ENCODE measurements at places on chromosomes 3 and 15.

- no peak for DNase-seq
These were observed 143.1 kb downstream of the ARNT2 start for GRCh38 chr15:80547264-80547663.

DNA sequence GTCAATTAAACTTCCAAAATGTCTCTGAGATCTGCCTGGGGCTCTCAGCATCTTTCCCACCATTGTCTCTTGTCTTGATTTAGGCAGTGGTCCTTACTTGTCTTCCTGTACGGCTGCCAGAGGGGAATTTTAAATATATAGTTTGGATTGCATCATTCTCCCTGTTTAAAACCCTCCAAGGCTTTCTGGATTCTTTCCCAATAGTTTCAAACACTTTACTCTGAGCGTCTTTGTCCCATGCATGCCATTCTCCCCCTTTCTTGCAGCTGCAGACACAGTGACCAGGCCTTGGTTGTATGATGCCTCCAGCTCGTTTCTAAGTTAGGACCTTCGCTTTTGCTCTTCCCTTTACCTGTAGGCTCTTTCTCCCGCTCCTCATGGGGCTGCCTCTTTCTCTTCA lies 323.3 kb upstream of the CTNNB1 start:
- DNase-seq: no peak

GRCh38 chr3:173690542-173691180 lies 293.1 kb downstream of the NLGN1 start:
- no peak for DNase-seq

DNA sequence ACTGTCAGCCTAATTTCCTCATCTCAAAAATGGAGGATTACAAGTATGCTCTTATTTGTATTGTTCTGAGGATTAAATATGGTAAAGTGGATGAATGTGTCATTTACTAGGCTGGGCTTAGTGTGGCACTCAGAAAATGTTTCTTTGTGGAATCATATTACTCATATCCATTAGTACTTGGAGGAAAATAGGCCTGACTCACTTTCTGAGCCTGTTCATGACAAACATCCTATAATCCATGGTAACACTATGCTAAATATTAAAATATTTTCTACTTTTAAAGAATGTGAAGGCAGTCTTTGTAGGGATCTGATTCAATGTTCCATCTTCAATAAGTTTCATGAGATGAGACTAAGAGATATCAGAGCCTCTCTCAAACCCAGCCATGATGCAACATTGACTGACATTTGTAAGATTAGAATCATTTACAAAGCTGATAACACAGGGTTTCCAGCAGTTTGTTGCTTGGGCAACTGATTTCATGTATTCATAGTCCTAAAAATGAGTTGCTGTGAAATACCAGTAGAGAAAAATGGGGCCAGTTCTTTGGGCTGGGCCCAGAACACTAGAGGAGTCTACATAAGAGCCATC lies 1048.5 kb downstream of the NTRK3 start:
- no peak for DNase-seq

- DNase-seq: no peak
These were observed 14.3 kb upstream of the TNFAIP8L3 start for GRCh38 chr15:51108933-51109550.

DNA sequence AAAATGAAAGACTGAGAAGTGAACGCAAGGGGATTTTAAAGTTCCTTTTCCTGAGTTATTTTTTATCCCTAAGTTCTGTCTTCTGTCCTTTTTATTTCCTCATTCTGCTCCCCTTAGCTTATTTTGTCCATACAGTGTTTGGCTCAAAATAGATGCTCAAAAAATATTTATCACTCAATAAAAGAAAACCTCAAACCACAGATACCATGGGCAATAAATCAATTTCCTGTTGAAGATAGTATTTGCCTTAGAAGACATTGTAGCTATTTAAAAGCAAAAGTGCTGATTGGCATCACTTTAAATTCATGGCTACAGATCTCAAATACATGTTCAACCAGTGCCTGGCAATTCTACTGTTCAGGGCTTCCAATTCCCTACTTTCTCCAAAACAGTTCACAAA lies 316.5 kb upstream of the ADAMTS9 start:
- no peak for DNase-seq

DNA sequence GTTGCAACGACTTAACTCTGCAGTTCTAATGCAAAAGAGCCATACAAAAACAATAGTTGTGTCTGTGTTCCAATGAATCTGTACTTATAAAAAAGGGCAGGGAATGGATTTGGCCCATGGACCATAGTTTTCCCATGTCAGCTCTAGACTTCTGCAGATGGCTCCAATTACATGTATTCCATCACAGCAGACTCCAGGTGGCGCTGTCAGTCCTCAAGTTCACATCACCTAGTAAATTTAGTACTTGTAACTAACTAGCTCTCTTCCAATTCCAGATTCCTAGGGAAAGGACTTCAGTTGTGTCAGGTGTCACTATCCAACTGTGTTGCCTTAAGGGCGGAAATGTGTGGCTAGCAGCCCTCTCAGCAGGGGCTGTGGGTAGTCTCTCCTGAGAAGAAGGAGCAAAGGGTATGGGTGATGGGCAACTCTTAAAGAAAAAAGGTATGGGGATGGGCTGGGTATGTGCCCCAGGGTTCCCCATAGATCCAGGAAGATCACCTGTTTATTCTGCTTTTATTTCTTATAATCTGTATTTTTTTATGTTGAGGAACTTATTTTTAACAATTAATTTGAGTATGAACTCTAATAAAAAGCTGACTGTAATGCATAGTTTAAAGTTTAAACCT lies 36.2 kb downstream of the BBS4 start:
- no peak for DNase-seq

GRCh38 chr15:100081454-100081853 lies 260.3 kb downstream of the ADAMTS17 start:
- DNase-seq: no peak

DNA sequence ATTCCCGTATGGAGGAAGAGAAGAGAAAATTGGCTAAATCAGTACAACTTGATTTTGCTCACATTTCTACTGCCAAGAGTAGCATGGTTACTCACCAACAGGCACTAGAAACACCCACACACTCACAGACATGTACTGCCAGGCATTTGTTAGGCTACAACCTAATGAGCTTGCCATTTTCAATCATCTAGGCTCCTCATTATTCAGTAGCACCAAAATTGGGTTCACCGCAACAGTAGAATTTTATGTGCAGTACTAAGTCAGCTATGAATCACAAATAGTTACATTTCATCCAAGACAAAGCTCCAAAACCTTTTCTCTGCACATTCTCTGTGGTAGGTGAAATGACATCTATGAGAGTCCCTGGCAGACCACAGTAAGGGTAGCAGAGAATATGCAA lies 15.0 kb upstream of the THUMPD3 start:
- DNase-seq: no peak
